ENCODE measurements at places on chromosomes 16 and 17.

GRCh38 chr16:49663081-49664065 is 192.5 kb downstream of the ZNF423 start:
- no peak for DNase-seq

DNA sequence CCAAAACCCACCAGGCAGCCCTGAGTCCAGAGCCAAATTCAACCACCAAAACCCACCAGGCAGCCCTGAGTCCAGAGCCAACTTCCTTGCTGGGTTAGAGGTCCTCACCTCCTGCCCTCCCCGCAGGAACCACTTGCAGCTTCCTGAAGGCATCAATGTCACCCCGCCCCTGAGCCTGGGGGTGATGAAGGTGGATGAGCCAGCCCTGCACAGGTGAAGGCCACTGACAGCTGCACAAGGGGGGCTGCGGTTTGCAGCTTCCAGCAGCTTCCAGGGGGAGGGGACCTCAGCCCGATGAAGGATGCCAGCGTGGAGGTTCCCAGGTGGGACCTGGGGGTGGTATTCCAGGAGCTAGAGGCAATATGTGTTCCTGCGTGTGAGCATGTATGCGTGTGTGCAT is 7.6 kb upstream of the CSNK1D start:
- no peak for DNase-seq

- peak; percentile 15 for DNase-seq
Measured at GRCh38 chr17:27294689-27295630, 1.0 kb downstream of the WSB1 start.

GRCh38 chr17:82752371-82753200 is 721 bp downstream of the TBCD start:
- DNase-seq, result no peak

GRCh38 chr17:50310455-50311111 is 35.3 kb upstream of the XYLT2 start:
- no peak for DNase-seq

DNA sequence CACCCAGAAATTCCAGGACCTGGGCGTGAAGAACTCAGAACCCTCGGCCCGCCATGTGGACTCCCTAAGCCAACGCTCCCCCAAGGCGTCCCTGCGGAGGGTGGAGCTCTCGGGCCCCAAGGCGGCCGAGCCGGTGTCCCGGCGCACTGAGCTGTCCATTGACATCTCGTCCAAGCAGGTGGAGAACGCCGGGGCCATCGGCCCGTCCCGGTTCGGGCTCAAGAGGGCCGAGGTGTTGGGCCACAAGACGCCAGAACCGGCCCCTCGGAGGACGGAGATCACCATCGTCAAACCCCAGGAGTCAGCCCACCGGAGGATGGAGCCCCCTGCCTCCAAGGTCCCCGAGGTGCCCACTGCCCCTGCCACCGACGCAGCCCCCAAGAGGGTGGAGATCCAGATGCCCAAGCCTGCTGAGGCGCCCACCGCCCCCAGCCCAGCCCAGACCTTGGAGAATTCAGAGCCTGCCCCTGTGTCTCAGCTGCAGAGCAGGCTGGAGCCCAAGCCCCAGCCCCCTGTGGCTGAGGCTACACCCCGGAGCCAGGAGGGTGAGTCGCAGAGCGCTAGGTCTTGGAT is 261.5 kb downstream of the SEC14L1 start:
- no peak for DNase-seq

- no peak for DNase-seq
Measured at GRCh38 chr17:40366861-40367518, 2.5 kb upstream of the GJD3 start.

DNA sequence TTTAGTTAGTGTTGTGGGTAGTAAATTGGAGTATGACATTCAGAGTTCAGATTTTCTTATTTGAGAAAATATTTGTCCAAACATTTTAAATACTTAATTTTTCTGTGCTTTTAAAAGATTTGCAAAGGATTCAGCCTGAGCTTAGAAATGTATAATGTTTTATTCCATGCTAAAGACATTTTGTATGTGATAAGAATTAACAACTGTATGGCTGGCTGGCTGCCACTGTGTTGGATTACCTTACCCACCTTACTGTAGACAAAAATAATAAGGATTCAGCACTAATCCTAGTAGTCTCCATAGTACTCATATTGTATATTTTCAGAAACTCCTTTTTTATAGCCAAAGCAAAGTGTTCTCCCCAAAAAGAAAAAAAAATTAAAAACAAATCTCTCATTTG is 74.8 kb downstream of the TANC2 start:
- no peak for DNase-seq

DNA sequence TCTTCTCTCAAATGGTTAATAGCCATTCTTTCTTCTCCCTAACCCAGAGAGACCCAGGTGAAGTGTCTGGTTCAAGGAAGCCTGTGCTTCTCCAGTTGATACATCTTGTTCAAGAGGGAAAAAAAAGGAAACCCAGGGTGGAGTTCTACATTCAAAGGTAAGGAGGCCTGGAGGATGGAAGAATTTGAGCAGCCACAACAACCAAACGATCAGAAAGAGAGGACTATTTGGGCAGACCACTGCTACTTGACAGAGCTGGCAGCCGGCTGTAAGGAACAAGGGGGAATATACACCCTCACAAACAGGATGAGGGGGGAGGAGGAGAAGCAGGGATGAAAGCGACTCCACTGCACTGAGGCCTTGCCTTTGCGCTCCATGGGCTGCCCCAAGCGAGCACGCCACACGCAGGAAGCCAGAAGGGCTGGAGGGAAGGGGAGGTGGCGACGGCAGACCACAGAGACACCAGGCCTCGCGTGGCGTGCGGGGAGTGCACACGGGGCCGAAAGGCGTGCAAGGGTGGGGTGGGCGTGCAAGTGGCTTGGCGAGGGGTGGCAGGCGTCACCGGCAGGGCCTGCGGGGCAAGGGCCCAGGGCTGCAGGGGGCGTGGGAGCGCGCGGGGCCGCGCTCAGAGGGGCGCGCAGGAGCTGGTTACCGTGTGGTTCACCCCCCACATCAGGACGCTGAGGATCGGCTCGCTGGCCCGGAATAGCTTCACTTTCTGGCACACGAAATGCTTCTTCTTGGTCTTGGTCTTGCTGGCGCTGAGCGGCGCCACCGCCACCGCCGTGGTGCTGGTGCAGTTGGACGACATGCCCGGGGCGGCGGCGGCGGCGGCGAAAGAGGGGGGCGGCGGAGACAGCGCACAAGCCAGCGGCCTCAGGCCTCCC is 499 bp downstream of the PIP4K2B start:
- peak; percentile 73 for DNase-seq

DNA sequence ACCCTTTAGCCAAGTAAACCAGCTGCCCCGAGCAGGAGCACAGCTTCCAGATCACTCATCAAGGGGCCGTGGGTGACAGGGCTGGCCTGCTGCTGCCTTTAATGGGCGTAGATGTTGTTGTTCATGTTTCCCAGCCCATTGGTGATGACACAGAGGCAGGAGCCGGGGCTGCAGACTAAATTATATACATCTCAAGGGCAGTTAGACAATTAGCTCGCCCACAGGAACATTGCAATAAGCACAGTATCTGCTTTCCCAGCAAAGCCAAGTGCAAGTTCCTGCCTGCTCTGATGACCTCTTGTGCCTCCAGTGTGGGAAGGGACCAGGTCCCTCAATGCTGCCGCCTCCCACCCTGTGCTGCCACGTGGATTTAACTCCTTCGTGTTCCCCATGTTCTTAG is 485.8 kb downstream of the MAF start:
- DNase-seq, result no peak

GRCh38 chr16:80968386-80969113 is 38.1 kb downstream of the CMC2 start:
- DNase-seq, result no peak

DNA sequence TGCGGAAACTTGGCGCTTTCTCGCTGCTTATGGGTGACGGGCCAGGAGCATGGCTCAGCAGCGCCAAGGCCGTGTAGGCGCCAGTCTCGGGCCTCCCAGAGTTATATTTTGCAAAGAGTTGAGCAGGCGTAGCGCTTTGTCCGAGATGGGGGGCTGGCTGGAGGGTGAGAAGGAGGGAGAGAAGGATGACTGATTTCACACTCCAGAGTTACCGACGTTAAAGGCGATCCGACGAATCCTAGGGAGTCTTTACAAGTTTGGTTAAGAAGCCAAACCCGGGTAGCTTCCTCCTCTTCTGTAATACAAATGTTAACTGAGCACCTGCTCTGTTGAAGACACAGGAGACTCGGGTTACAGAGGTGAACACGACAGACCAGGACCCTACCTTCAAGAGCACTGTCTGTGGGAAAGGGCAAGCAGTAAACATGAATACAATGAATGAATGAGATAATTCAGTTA is 782 bp downstream of the POLR2A start:
- no peak for DNase-seq

- DNase-seq, result no peak
Measured at GRCh38 chr16:7304279-7304678, 28.4 kb upstream of the RBFOX1 start.

GRCh38 chr16:17780181-17780580 is 309.4 kb upstream of the XYLT1 start:
- DNase-seq, result no peak

DNA sequence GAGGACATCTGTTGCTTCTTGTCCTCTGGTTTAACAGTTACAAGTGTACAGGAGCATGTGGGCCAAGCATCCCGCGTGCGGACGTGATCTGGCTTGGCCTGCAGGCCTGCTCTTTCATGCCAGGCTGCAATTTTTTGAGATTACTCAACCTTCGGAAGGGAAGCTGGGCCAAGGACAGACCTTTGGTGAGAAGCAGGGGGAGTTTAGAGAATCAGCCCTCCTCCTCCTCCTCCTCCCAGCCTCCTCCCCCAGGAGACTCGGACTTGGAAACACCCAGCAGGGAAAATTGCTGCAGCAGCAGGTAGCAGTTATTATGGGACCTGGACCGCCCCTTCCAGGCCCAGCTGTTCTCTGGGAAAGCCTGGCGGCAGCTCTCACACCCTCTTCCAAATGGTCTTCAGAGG is 5.1 kb upstream of the KLHL36 start:
- no peak for DNase-seq

DNA sequence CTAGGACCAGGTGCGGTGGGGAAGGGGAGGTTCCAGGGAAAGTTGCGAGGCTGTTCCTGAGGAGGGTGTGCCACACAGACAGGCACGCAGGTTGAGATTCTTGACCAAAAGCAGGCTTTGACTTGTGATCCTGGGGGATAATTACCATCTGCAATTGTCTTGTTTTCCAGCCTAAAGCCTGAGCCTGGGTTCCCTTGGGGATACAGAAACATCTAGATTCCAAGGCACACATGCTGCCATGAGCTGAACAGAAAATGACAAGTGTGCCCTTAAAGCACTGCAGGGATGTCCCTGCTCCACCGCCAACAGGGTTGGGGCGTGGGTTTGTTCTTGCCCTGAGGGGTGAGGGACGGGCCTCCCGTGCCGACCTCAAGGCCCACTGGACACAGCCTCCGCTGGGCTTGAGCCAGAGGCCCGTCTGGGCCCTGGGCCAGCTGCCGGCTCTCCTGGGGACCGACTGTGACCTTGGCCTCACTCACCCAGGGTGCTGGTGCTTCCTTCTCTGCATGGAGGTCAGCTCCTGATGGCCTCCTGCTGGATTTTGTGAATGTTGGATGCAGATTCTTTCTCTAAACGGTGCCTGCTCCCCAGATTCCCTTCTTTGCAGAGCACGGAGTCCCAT is 14.0 kb downstream of the CA5A start:
- DNase-seq, result no peak

DNA sequence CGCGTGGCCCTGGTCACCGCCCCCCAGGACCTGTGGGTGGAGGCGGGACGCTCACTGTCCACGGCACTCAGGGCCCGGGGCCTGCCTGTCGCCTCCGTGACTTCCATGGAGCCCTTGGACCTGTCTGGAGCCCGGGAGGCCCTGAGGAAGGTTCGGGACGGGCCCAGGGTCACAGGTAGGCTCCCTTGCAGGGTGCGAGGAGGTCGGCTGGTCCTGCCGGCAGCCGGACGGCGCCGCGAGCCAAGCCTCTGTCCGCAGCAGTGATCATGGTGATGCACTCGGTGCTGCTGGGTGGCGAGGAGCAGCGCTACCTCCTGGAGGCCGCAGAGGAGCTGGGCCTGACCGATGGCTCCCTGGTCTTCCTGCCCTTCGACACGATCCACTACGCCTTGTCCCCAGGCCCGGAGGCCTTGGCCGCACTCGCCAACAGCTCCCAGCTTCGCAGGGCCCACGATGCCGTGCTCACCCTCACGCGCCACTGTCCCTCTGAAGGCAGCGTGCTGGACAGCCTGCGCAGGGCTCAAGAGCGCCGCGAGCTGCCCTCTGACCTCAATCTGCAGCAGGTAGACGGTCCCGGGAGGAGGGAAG is 1.3 kb downstream of the GUCY2D start:
- no peak for DNase-seq

DNA sequence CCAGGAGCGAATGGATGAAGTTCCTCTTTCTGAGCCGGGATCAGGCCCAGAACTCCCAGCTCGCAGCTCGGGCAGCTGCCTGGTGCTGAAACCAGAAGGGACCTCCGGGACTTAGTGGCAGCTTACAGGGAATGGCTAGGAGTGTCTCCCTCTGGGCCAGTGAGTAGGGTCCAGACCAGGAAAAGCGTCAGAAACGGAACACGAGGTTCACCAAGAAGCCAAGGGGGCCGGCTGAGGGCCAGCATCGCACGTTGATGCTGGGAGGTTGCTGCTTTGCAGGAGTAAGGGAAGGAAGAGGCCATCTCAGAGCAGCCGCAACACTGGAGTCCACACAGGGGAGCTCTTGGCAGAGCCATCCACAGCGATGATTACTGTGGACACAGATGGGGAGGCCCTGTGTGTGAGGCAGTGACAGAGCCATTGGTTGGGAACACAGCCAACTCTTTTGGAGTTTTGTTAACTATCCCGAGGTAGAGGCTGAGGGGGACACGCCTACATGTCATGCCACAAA is 74.0 kb upstream of the CREBBP start:
- no peak for DNase-seq

GRCh38 chr17:72120642-72121163 is at the start of gene SOX9:
Gene SOX9, plus strand, starts transcription at chr17:72121020. Its CDS starts 372 bp downstream, at chr17:72121392.
- DNase-seq, result no peak

DNA sequence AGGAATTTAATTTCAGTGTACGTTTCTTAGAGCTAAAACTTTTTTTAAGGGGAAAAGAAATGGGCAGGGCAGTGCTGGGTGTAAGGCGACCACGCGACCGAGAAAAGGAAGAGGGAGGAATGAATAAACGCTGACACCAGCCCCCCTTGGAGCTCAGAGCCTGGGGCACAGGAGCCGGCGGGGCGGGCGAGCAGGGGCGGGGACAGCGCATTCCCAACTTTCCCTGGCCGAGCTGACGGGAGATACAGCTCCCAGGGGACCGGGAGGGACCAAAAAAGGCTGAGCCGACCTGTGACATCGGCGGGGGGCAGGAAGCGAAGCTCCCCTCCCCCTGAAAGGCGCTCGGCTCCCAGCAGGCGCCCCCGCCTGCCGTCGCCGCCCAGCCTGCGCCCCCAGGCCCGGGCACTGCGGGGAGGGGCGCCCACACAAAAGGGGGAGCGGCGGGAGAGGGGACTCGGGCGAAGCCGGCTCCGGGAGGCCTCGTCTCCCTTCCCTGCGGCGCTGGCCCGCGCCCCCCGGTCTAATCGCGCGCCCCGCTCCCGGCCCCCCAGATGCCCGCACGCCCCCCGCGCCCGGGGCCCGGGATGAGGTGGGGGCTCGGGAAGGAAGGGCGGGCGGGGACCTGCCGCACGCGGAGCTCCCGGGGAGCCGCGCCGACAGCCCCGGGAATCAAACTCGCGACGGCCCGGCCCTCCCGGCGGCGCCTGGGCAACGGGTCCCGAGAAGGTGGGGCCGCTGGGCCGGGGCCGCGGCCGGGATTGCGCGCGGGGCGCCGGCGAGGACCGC is 622 bp downstream of the CUEDC1 start:
- DNase-seq, result no peak
